ENCODE measurements at places on chromosomes 1 and 21.

GRCh38 chr21:41360072-41360821 is 1.6 kb upstream of the MX2 start:
- DNase-seq, result no peak

DNA sequence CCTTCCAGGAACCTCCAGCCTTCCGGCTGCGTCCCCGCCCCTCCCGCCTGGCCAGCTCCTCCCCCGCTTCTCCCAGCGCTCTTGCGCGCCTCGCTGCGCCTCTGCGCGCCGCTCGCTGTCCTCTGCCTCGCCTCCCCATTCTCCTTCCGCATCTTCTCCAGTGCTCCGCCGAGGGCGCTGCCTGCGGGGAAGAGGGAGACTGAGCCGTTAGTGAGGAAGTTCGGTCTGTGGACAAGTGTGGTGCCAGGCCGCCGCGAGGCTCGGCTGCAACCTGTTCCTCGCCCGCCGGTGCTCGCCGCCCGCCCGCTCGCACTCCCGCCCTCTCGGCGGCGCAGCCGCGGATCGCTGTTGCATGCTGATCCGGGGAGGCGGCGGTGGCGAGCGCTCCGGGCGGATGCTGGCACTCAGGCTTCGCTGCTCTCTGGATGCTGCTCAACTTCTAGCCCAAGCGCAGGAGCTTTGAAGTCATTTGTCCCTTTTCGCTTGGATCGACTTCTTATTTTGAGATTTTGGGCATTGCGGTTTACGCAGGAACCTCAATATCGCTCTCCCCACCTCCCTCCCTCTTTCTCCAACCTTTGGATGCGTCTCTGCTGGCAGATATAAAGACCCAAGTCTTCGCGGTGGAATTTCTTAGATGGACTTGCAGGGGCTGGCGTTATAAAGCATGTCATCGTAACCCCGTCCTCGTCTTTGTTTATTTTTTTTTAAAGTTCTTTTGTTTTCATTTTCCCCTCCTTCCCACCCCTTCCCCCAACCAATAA is 614 bp upstream of the CACNA1E start:
- DNase-seq, result no peak

DNA sequence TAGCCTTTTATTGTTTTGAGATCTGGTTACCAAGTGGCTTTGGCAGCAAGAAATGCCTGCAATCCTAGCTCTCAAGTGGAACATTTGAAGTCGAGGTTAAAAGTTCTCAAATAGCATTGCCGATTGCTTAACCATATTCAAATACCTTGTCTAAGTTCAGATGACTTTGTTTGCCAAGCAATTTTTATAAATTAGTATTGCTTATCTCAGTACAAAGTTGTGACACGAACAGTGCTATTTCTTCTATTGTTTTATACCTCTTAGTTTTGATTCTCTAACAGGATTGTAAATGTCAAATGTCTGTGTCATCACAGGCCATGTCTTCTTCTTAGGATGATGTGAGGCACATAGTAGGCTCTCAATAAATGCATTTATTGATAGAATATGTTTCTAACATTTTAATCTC is 633.3 kb downstream of the PTPRC start:
- DNase-seq, result no peak

GRCh38 chr1:46369542-46370213 is 24.4 kb upstream of the FAAH start:
- DNase-seq, result no peak

DNA sequence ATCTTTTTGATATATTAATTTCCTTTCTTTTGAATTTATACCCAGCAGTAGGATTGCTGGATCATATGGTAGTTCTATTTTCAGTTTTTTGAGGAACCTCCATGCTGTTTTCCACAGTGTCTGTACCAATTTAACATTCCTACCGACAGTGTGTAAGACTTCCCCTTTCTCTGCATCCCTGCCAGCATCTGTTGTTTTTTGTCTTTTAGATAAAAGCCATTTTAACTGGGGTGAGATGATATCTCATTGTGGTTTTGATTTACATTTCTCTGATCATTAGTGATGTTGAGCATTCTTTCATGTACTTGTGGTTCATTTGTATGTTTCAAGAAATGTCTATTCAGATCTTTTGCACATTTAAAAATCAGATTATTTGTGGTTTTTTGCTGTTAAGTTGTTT is 62.4 kb upstream of the STUM start:
- no peak for DNase-seq

DNA sequence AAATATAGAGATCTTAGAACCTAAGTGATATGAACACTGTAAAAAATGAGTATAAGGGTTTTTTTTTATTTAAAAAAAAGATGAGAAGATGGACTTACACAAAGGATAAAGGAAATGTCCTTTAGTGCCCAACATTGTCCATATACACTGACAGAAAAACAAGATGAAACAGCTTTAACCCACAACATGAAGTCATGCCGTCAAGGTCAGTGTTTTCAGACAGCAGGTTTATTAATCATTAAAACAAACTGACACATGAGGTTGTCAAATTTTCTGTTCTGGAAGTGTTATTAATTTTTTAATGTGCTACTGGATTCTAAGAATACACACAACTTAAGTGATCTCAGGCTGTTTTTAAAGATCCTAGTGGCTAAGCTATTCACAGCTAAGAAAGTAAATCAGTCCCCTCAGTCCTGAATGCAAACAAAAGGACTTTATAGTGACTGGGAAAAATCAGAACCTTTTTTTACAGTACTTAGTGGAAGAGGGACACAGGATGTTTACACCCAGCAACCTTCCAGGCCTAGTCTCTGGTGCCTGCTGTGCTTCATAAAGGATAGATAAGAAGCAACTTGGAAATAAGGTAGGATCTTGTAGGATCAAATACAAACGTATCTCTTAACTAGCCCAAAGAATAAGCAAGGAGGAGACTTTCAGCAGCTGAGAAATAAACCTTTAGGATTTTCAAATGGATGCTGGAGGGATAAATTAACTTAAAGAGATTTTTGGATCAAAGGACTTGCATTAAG is 21.9 kb upstream of the PKN2 start:
- DNase-seq, result no peak

Measured in stimulated activated CD4-positive, alpha-beta T cell treated with anti-CD3 and anti-CD28 coated beads, Interleukin-2, amount 100 ng/mL, for 4 hours (primary cell).